ENCODE measurements at places on chromosomes 5 and 9.

DNA sequence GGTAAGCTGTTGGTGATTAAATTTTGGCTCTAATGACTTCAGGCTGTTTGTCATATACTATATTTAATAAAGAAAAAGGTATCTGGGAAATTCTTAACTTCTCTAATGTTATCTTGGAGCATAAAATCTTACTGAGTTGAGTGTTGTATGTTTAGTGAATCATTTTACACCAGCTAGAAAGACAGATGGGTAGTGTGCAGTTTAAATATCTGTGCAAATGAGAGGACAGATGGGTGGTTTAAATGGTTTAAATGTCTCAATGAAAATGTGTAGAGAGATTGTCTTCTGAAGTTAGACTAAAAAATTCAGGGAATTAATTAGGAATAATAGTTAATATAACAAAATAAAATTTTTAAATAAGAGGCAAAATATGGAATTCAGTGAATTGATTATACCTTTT lies 114.5 kb downstream of the FER start:
- DNase-seq: no peak

GRCh38 chr9:13915591-13916301 lies 398.2 kb downstream of the NFIB start:
- DNase-seq: no peak

DNA sequence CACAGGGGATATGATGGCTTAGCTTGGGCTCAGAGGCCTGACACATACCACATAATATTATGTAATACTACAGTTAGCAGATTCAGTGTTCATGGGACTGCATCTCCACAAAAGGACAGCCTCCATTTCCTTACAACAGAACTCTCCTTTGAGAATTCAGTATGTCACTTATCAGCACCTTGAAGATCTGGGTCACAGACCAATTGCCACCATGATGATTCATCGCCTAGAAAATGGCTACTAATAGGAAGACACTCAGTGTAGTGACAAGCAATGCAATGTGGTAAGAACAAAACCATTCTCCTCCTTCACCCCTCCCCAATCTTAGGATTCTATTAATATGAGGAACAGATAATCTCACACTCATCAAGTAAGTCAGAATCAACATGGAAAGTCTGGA lies 38.7 kb upstream of the PRLR start:
- no peak for DNase-seq

- no peak for DNase-seq
These were observed 119.9 kb downstream of the TMEM174 start for GRCh38 chr5:73292816-73293459.

DNA sequence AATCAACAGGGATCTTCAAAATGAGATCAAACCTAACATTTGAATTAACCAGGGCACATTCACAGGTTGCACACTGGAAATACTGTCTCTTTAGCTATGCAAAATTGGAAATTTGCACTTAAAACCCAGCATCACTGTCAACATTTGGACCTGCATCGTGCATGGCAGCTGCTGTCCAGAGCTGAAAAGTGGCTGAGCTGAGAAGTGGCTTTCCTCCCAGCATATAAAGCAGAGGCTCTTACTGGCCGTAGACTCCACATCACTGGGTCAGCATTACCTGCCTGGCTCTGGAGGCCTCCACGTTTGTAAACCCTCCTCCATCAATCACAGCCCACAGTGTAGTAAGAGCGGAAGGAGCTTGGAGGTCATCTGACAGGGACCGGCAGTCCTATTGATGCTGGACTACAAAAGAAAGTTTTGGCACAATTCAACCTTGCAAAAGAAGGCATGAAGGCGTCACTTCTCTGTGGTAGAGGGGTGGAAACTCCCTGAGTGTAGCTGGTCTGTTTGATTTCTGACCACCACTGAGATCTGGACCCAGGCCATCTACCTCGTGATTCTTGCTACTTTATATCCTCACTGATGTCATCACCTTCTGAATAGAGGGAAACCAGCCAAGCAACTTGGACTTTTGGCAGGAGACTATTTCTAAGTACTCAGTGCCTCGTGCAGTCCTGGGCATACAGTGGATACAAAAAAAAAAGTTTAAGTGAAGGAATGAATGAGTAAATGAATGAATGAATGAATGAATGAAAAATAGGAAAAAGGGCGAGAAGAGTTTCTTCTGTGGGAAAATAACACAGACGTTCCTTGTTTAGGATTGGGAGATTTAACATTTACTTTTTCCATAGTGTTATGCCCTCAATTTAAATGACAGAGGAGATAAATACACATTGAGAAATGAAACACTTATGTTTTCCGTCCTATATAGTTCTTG lies 14.8 kb downstream of the RASEF start:
- DNase-seq: no peak

DNA sequence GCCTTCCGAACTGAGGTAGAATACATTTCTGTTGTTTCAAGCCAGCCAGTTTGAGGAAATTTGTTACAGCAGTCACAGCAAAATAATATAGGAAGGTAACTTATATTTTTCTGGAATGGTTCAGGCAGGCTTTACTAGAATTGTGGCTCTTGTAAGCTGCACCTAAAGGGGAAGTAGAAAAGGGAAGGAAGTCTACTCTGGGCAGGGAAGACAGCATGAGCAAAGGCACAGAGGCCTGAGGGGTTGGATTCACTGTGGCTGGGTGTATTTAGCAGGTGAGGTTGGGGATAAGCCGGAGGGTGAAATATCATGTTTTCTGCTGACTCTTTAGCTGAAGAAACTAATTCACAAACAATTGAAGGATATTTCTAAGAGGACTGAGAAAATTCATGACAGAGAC lies 183.5 kb downstream of the GAS1 start:
- no peak for DNase-seq

- DNase-seq: no peak
These were observed 4.0 kb downstream of the SPINK14 start for GRCh38 chr5:148172377-148172776.

- DNase-seq: no peak
These were observed 182.4 kb downstream of the RASEF start for GRCh38 chr9:82880336-82881050.

DNA sequence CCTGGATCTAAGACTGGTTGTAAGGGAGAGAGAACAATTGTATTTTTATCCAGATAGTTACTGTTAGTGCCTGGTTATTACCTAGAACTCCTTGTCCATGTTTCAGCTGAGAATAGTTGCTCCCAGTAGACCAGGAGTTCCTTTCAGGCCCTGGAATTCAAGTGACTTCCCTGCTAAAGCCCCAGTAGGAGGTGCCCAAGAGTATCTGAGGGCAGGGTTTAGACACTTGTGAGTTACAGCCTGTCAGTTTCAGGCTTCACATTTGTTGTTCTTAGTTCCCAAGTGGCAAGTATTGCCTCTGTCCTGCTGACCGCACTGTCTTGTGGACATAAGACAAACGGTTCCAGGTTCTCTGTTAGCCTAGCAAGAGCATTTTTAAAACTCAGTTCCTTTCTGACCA lies 743.9 kb upstream of the SEMA6A start:
- DNase-seq: no peak

- no peak for DNase-seq
These were observed 21.1 kb upstream of the TLR4 start for GRCh38 chr9:117682955-117683710.

GRCh38 chr5:98308231-98308630 lies 465.2 kb upstream of the RGMB start:
- DNase-seq: no peak

DNA sequence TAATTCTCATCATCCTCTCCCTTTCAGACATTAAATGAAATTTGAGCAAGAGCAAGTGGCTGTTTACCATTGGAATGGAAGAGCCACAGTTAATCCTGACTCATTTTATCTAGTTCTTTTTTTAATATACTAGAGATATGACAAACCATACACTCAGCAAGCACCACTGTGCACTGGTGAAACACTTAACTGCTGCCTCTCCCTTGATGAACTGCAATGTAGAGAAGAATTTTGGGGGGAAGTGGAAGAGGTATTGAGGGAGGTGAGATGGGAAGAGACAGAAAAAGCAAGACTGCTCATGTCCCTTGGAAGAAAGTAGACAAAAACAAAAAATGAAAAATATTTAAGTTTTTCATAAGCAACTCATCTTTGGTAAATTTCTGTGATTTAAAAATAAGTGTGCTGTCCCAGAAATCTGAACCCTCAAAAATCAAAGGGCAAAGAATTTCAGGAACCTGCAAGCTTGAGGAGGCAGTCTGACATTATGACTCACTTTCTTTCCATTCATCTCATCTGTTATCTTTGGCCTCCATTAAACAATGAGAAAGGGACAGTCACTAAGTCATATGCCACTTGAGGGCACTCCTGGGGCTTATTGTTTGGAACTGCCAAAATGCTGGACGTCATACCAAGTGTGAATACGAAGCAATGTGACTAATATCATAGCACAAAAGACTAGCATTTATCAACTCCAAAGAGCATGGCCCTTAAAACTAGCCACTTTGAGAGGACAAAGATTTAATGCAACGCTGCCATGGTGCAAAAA lies 566.8 kb upstream of the DMAC1 start:
- DNase-seq: no peak

DNA sequence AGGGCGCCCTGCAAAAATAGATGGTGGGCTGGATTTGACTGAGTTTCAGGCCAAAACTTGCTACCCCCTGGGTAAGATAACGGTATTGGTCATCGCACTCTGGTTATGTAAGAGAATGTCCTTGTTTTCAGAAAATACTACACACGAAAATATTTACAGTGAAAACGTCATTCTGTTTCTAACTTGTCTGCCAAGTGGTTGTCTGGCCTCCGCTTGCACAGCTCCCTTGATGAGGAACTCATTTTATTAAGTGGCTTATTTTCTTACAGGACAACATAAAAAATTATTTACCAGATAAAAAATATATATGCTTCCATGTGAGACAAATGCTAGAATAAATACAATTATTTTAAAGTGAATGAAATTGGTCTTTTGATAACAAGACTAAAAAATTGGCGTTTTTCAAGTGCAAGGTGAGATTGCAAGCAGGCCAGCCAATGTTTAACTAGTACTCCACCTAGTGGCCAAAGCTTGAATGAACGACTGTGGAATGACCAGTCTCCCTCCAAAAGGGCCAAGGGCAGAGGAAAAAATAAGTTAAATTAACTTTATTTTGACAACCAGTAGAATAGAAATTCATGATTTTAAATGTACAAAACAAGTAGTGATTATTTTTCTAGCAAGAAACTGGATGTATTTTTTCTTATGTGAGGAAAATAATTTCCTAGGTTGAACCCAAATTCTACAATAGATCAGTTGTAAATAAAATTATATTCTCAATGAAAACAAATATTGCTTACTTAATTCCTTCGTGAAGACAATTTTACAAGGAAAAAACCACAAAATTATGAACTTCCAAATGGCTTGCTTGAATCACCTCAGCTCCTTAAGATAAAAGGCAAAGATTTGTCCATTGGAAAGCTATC lies 93.2 kb downstream of the ZFAND5 start:
- DNase-seq: peak; percentile 11

DNA sequence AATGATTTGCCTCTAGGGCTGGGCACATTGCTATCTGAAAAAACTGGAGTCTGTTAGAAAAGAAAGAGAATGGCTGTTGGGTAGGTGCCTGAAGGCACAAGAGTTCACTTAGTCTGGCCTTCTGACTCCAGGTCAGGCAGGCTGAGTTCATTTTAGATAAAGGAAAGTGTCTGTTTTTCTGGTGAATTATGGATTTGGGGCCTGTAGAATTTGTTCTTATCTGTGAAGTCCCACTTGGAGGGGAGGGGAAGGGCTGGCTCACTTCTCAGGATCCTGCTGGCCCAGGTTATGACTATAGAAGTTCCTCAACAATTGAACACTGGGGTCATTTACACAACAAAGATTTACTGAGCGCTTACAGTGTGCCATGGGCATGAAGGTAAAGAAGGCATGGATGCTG lies 11.5 kb upstream of the SEPTIN8 start:
- no peak for DNase-seq

DNA sequence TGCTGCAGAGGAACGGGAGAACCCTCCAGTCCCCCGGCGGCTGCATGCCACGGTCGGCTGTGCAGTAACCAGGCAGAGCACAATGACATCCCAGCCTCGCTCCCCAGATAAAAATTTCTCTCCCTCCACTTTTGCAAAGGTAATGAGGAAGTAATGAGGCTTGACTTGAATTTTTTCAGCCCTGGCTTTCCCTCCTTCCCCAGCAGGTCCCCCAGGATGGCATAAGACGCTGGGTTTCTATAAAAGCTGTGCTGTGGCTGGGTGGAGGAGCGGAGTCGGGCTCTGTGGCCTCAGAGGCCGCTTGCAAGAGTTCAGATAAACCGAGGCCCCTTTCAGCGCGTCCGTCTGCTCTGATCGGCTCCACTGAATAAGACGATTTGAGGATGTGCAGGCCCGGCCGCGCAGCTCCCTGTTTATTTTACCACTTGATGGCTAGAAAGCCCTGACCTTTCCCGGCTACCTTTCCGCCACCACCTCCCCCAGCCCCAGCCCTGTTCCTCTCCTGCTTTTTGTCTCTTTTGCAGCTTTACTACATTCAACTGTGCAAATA lies 351.9 kb upstream of the IRX2 start:
- no peak for DNase-seq

DNA sequence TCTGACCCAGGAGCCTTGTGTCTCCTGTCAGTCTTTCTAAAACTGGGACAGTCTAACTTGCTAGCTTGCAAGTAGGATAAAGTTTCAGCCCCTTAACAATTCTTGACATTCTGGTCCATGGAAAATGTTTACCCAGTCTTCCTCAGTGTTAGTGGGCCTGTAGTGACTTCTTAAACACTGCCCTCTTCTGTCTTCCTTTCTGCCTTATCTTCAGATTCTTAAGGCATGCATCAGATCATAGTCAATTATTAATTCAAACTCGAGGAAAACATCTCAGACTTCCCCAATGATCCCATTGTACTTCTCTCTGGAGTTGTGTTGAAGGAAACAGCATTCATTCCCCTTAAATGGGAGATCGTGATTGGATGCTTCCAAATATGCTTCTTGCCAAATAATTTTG lies 1199.8 kb downstream of the DTWD2 start:
- no peak for DNase-seq

DNA sequence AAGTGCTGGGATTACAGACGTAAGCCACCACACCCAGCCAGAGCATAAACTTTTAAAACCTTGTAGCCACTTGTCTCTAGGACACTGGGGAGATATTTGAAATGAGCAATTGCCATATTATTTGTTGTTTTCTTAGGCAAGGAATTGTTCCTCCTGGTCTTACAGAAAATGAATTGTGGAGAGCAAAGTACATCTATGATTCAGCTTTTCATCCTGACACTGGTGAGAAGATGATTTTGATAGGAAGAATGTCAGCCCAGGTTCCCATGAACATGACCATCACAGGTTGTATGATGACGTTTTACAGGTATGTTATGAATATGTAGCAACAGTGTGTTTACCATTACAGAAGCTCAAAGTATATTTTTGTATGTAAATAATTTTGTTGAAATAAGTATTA lies 30.5 kb downstream of the SFXN1 start:
- no peak for DNase-seq

DNA sequence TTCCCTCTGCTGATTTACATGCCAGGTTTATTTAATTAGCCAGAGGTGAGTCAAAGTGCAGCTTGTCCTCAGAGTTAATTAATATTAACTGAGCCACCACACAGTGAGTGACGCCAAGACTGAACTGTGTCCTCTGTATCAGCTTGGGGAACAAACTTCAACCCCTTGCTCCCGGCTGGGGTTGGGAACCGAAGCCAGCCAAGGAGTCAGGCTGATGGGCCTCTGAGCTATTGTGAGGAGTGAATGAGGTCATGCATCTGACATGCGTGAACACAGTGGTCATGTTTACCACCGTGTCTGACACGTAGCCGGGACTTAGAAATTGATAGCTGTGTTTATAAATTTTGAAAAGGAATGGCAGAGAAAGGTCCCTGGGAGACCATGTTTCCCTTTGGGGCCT lies 17.1 kb downstream of the IGIP start:
- no peak for DNase-seq

Measured in bone marrow (tissue), 2 donors.